ENCODE measurements at places on chromosomes 4 and X.

DNA sequence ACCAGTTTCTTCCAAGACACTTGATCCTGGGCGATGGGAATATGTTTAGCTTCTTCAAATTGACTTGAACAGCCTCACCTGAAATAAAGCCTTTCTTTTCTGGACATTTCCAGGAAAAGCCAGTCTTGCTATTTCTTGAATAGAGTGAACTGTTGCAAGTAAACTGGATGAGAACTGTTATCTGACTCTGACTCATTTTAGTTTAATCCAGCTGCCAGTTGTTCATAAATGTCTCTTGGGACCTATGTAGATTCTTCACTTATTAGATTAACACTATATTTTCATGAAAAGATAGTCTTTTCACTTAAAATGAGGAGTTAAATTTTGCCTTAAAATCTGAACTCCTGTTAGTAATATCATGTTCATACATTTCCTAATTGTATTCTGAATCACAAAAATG lies 615.4 kb upstream of the GALNT7 start:
- no peaks in the 10 kb centered on the region for H3K36me3 ChIP-seq
- no peak for DNase-seq
- H3K4me1 ChIP-seq, result no peaks in the 10 kb centered on the region

DNA sequence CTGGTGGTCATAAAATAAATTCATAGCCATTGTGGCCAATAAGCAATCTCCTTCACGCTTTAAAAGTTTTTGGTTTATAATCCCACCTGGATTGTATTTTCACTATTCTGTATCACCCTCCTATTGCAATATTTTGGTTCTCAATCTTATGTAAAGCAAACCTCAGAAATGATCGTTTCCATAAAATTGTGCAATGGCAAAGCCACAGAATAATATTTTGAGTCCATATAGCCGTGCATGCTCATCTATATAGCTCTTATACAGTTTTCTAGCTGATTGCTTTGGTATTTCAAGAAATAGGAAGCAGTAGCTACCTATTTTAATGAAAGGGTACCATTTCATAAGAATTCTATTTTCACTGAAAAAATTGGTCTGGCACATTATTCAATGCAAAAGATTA lies 10.0 kb upstream of the HAND2 start:
- H3K4me1 ChIP-seq, result peaks cover 3% of the 10 kb centered on the region
- no peak overlapping the region for H3K4me3 ChIP-seq
- no peak for DNase-seq
- peaks cover 91% of the 10 kb centered on the region for H3K27me3 ChIP-seq
- H3K36me3 ChIP-seq, result no peaks in the 10 kb centered on the region

- no peaks in the 10 kb centered on the region for H3K36me3 ChIP-seq
- H3K4me1 ChIP-seq, result no peaks in the 10 kb centered on the region
- no peak for DNase-seq
Measured at GRCh38 chrX:47807548-47807947, 29.2 kb upstream of the ZNF81 start.

DNA sequence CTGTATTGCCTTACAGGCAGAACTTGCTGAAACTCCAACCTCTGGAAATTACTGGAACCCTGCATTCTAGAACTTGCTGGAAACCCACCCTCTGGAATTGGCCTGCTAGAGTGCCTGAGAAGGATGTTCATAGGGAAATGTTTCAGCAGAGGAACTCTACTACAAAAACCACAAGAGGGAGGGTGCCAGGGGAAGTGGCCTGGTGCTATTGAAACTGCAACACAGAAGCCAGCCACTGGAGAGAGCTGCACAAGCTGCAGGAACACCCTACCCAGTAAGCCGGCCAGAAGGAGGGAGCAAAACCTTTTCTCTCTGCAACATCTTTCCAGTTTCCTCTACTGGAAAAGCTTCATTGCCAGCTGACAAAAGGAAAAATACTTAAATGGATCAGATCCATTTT lies 2.5 kb upstream of the BRWD3 start:
- H3K27me3 ChIP-seq, result no peaks in the 10 kb centered on the region
- no peak overlapping the region for H3K4me3 ChIP-seq
- no peaks in the 10 kb centered on the region for H3K4me1 ChIP-seq
- no peaks in the 10 kb centered on the region for H3K36me3 ChIP-seq

DNA sequence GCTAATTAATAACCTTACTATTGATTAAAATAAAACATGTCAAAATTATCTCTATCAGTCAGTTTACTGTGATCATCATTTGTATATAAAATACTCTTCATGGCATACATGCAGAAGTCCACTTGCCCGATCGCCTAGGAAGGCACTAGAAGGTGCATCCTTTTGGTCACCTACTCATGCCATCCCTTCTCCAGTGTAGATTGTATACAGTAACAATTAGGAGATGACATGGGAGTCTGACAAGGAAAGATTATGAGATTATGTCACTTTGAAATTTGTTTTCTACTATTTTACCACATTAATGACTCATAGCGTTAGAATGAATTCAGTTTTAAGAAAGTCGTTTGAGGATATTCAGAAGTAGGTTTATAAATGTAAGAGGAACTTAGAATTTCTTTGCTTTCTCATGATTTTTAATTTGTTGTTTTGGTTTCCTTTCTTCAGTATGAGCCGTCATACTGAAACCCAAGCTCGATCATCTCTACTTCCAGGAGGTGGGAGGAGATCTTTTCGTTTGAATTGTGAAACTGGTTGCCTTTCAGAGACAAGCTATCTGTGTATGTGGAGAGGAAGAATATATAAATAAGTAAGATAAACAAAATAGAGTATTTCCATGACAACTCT lies 51.1 kb upstream of the UNC5C start:
- H3K27ac ChIP-seq, result no peak overlapping the region
- no peak overlapping the region for H3K4me3 ChIP-seq
- DNase-seq, result no peak
- H3K4me1 ChIP-seq, result no peaks in the 10 kb centered on the region
- H3K36me3 ChIP-seq, result no peaks in the 10 kb centered on the region

DNA sequence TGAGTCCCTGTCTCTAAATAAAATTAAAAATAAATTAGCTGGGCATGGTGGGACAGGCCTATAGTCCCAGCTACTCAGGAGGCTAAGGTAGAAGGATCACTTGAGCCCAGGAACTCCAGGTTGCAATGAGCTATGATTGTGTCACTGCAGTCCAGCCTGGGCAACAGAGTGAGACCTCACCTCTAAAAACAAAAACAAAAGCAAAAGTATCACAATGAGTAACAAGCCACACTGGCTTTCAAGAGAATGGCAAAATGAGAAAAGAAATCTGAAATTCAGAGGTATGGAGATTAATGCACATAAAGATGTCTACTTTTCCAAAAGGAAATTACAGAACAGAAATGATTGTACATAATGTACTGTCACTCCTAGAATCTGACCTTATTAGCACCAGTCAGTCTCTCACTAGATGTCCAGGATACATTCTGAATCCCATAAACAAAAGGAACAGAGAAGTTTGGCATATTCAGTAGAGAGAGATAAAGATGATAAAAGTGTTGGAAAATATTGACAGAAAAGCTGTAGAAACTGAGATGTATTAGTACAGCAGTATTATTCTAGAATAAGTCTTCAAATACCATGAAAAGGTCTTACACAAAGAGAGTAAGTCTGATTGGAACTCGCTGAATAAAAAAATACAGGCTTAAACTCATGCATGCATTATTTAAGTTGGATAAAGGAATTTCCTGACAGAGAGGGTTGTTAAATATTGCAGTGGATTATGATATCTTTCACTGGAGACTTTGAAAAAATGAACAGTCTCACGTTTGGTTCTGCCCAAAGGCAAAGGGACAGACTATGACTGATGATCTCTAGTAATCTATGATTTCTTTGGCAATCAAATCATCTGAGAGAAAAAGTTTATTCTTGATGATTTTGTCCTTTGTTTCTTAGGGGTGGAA lies 102.5 kb downstream of the SH3RF1 start:
- no peaks in the 10 kb centered on the region for H3K27me3 ChIP-seq
- no peak overlapping the region for H3K4me3 ChIP-seq
- DNase-seq, result no peak
- peaks cover 14% of the 10 kb centered on the region for H3K4me1 ChIP-seq
- H3K36me3 ChIP-seq, result no peaks in the 10 kb centered on the region

- H3K27me3 ChIP-seq, result no peaks in the 10 kb centered on the region
- H3K27ac ChIP-seq, result no peak overlapping the region
- H3K36me3 ChIP-seq, result peaks cover 6% of the 10 kb centered on the region
- no peak overlapping the region for H3K4me3 ChIP-seq
- H3K4me1 ChIP-seq, result peaks cover 8% of the 10 kb centered on the region
- no peak for DNase-seq
Measured at GRCh38 chr4:107618656-107619055, 101.4 kb downstream of the PAPSS1 start.

DNA sequence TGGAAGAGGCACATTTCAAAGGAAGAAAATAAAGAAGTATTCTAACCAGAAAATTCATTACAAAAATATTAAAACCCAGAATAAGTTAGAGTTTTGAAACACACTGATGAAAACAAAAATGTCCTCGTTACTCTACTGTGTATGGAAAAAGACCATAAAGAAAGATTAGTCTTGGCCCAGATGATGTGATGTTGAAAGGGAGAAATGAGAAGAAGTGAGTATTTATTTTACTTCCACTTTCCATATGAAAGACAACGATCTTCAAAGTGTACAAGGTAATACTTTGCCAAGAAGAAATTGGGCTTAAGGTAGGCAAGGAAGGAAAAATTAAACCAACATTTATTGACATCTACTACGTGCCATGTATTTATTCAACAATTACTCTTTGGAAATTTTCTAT lies 48.6 kb upstream of the EMCN start:
- H3K27ac ChIP-seq, result no peak overlapping the region
- H3K36me3 ChIP-seq, result no peaks in the 10 kb centered on the region
- H3K4me1 ChIP-seq, result no peaks in the 10 kb centered on the region
- no peak for DNase-seq
- H3K27me3 ChIP-seq, result no peaks in the 10 kb centered on the region

DNA sequence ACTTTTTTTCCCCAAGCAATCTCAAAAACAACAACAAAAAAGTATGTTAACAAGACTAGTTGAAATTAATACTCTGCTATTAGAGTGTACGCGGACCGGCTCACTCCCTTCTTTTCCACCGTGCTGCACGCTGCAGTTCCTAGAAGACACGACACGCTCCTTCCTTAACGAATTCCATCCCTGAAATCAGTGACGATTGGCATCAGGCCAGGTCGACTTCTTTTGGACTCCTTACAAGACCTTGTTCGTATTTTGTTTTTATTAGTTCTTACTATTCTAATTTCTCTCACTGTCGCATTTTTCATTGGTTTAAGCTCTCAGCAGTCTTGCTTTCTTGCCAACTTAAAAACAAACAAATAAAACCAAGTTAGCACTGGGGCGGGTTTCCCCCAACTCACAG lies 175.8 kb upstream of the PITX2 start:
- no peaks in the 10 kb centered on the region for H3K27me3 ChIP-seq
- no peak overlapping the region for H3K4me3 ChIP-seq
- no peaks in the 10 kb centered on the region for H3K36me3 ChIP-seq
- no peak for DNase-seq
- H3K27ac ChIP-seq, result no peak overlapping the region

GRCh38 chrX:104913348-104913747 lies 307.1 kb downstream of the TEX13A start:
- H3K4me3 ChIP-seq, result no peak overlapping the region
- no peaks in the 10 kb centered on the region for H3K27me3 ChIP-seq
- no peaks in the 10 kb centered on the region for H3K4me1 ChIP-seq
- no peaks in the 10 kb centered on the region for H3K36me3 ChIP-seq

DNA sequence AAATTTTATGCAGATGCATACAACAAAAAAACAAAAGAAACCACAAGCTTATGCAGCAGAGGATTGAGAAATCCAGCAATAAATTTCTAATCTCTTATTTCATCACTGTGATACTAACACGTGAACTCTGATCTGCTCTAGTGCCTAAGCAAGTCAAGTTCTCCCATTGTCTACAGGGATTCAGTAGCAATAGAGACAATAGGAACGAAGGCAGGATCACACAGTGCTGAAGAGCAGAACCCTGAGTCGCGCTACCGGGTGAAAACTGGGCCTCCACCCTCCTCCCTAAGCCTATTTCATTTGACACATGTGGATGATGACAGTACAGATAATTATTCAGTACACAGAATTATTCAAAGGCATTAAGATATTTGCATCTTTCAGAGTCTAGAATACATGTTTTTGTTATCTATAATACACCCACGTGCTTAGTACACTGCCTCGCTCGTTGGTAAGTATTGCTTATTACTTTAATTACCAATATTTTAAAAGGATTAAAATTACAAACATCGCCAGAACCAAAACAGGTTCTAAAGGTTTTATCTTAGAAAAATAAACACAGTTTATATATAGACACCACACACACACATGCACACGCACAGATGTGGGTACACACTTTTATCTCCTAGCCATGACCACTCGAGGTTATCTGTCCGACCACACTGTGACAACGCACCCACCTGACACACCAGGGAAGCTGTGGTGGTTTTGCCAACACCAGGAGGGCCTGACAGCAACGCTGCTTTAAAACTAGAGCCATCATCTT lies 60.1 kb downstream of the RFC1 start:
- no peak overlapping the region for H3K4me3 ChIP-seq
- H3K27ac ChIP-seq, result no peak overlapping the region

- H3K4me1 ChIP-seq, result no peaks in the 10 kb centered on the region
- no peak overlapping the region for H3K27ac ChIP-seq
- H3K4me3 ChIP-seq, result no peak overlapping the region
- no peak for DNase-seq
- no peaks in the 10 kb centered on the region for H3K36me3 ChIP-seq
- H3K27me3 ChIP-seq, result no peaks in the 10 kb centered on the region
Measured at GRCh38 chr4:68570122-68570507, 6.0 kb downstream of the UGT2B17 start.

DNA sequence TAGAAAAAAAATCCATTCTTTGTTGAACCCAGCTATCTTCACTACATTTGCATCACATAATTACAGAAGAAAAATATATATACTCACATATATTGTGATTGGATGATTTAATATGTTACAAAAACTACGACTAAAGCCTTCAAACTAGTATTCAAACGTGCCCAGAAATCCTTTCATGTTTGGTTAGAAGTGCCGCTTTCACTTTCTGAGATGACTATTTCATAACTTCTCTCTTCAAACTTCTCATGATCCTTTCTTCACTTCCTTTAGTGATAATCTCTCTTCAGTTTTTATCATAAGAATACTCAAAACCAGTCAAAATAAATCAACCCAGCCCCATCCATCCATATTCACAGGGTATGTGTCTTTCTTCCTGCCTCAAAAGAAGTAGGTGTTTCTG lies 50.8 kb upstream of the NAF1 start:
- DNase-seq, result no peak
- peaks cover 6% of the 10 kb centered on the region for H3K27me3 ChIP-seq
- no peaks in the 10 kb centered on the region for H3K36me3 ChIP-seq
- no peak overlapping the region for H3K4me3 ChIP-seq
- no peak overlapping the region for H3K27ac ChIP-seq
- no peaks in the 10 kb centered on the region for H3K4me1 ChIP-seq

GRCh38 chrX:19893727-19894126 lies 6.3 kb upstream of the SH3KBP1 start:
- no peaks in the 10 kb centered on the region for H3K4me1 ChIP-seq
- no peak overlapping the region for H3K4me3 ChIP-seq
- DNase-seq, result no peak
- H3K27me3 ChIP-seq, result no peaks in the 10 kb centered on the region
- H3K27ac ChIP-seq, result no peak overlapping the region

- no peaks in the 10 kb centered on the region for H3K36me3 ChIP-seq
- DNase-seq, result no peak
- peak overlapping the region; percentile 78 for H3K27ac ChIP-seq
- no peaks in the 10 kb centered on the region for H3K4me1 ChIP-seq
- H3K4me3 ChIP-seq, result no peak overlapping the region
Measured at GRCh38 chr4:125390126-125390525, 75.4 kb downstream of the FAT4 start.

- no peak for DNase-seq
- H3K4me1 ChIP-seq, result peaks cover 41% of the 10 kb centered on the region
- H3K27me3 ChIP-seq, result no peaks in the 10 kb centered on the region
- no peak overlapping the region for H3K4me3 ChIP-seq
- H3K27ac ChIP-seq, result no peak overlapping the region
Measured at GRCh38 chr4:69828828-69829227, 31.1 kb downstream of the SULT1E1 start.
